Effector CD4-positive, alpha-beta T cell (primary cell): ENCODE measurements at places on chromosomes 16 and 17.

GRCh38 chr17:27608328-27609230, 22.4 kb upstream of the LGALS9 start:
- no peak for DNase-seq

DNA sequence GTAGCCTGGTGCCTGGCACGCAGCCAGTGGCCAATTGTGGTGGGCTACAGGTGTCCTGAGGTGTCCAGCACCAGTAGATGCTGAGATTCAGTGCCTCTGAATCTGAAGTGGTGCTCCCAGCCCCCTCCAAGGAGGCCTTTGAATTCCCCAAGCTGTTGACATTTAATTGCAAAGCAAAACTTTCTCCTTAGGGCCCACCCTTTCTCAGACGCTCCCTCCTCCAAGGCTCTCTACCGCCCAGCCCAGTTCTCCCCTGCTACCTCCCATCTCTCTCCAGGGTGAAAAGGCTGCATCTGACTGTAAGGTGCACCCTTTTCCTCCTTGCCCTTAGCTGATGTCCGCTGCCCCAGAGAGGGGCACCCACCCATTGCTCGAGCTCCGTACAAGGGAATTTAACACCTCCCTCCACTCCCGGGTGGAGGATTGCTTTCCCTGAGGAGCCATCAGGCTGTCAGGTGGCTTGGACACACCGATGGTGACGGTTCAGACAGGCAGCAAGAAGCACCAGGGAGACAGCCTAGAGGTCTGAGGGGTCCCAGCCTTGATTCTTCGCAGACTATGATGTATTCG, 1.7 kb downstream of the BEAN1 start:
- DNase-seq: no peak

DNA sequence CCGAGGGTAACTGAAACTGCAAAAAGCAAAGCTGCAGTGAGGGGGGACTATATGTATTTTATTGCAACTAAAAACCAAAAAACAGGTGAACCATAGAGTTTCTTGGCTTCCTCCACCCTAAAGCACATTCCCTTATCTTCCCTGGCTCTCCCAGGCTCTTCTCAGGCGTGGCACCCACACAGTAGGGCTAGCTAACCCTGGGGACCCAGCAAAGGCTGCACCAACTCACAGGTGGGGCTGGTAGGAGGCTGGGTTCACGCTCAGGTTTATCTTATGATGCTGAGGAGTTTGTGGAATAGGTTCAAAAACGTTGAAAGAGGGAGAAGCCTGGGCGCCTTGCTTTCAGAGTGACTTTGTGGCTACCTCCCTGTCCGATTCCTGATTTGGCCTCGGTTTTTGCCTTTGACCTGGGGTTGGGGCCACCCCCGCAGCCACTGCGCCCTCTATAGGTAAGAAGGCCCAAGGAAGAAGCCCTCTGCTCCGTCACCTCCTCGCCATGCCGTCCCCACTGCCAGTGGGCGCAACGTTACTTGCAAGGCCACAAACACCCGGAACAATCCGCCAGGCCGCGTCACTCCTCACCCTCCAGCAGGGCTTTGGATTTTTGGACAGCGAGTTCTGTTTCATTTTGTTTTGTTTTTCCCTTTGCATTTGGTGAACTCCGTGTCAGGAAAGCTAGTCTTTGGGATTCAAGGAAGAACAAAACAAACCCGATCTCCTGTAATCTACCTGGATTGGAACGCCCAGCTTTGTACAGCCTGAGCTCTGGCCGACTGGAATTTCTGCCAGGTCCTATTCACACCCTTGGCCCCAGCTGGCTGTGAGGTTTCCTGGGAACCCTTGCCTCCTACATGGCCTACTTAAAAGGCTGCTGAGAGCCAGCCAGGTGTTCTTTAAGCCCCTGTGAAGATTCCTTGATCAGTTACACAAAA, 60.8 kb downstream of the TBC1D16 start:
- no peak for DNase-seq

DNA sequence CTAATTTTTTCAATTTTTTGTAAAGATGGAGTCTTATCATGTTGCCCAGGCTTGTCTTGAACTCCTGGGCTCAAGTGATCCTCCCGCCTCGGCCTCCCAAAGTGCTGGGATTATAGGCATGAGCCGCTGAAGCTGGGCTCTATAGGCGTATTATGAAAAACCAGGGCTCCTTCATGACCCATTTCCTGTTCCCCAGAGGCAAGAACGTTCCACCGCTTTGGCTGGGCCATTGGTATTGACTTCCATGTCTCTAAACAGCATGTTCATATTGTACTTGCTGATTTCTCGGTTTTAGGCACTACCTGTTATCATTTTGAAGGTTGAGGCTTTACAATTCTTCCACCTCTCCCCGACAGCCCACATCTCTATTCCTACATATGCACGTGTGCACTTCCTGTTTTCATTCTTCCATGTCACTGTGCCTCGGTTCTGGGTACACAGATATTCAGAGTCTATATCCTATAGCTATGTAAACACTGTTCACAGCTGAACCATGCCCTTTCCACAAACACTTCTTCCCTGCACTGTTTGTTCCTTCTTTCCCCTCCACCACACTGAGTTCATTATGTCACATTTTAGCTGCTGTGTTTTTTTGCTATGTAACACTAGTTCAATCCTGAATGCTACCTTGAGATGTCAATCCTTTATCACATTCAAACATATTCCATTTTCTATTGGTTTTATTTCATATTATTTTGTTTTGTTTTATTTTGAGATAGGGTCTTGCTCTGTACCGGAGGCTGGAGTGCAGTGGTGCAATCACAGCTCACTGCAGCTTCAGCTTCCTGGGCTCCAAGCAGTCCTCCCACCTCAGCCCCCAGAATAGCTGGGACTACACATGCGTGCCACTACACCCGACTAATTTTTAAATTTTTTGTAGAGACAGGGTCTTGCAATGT, 16.8 kb upstream of the MAPK3 start:
- no peak for DNase-seq

GRCh38 chr17:43143201-43143600, 18.0 kb upstream of the BRCA1 start:
- DNase-seq: no peak

DNA sequence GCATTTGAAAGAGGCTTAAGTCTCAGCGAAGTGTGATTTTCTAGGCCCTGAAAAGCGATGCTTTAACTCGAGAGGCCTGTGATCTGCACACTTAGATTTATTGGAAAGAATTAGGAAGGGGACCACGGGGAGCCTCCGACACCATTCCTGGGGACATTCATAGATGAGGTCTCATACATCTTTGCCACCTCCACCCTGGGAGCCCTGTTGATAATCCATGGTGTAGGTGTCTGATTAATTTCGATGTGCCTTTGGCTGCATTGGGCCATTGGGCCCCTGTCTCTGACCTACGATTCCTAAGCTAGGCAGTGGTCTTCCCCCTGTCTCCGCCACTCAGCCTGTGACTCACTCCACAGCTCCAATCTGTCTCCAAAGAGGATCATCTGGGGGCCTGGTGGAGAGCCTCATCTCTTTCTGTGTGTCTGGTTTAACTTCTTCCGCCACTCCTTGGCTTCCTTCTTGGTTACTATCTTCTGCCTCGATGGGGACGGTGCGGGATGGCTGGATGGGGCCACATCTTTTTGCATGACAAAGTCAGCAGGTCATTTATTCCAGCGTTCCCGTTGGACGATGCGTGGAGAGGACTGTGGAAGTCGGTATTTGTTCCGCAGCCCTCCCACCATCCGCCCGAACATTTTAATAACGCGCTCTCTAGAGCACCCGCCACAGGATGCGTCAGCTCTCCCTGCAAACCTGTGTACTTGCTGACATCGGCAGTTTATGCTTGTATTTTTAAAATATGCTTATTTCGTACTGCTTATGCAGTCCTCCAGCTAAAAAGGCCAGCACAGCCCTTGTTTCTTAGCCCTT, 109.3 kb downstream of the IRX3 start:
- no peak for DNase-seq

GRCh38 chr17:17414341-17414805, 62.4 kb upstream of the MED9 start:
- no peak for DNase-seq
